Activated CD4-positive, CD25-positive, alpha-beta regulatory T cell (primary cell): ENCODE measurements at places on chromosomes 6 and 20.

- no peak for DNase-seq
Observed at GRCh38 chr6:136763716-136764516, 28.4 kb downstream of the MAP3K5 start.

DNA sequence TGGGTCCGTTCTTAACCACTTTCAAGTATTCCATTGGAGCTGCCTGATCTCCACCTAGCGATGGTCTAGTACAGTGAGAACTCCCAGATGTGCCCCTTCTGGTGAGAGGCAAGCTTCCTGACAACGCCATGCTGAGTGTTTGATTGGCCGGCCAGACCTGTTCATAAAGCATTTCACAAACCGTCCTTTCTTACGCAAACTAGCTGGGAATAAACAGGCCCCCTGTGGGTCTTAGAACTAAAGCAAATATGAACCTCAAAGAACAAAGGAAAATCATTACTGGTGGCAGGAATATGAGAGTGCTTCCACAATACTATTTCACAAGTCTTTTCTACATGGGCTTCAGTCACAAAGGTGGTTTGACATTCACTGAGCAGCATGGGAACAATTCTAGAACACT is 15.6 kb upstream of the GCNT2 start:
- DNase-seq: no peak

DNA sequence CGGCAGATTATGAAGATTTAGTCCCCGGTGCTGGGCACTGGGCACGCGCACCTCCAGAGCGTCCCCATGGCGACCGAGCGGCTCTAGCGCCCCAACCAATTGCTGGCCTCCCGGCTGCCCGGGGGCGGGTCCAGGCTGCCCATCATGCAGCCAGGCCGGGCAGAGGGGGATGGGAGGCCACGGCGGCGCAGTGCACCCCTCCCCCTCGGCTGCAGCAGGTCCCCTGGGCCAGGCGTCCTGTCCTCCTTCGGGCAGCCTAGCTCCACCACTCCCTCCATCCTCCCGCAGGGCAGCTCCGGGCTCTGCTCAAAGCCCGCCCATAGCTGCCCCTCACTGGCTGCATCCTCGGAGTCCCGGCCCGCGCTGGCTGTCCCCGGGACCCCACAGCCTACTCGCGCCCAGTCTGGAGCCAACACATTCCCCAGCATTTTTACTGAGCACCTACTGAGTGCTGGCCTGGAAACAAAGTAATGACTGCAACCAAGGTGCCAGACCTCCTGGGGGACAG is 99.4 kb downstream of the ASXL1 start:
- no peak for DNase-seq

- DNase-seq: no peak
Observed at GRCh38 chr6:157989541-157990289, 8.1 kb downstream of the SYNJ2 start.

DNA sequence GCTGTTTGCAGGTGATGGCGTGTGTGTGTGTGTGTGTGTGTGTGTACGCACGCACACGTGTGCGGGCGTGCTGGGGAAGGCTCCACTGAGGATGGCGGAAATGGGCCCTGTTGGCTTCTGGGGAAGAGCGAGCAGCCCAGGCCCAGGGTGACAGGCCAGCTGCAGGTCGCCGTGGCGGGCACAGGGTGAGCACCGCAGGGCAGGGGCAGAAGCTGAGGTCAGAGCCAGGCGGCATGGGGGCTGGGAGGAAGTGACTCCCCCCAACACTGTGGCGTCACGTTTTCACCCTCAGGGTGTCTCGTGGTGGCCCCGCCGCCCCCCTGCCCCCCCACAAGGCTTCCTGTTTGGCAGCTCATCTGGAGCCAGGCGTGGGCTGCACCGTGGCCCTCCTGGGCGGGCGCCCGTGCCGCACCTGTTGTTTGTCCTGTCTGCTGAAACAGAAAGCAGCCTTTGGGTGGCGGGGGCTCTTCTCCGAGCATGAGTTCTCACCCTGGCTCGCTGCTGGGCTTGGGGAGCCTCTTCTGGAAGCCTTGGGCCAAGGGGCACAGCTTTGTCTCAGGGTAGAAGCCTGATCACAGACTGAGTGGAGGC is 7.1 kb downstream of the RBM38 start:
- DNase-seq: peak; percentile 96

DNA sequence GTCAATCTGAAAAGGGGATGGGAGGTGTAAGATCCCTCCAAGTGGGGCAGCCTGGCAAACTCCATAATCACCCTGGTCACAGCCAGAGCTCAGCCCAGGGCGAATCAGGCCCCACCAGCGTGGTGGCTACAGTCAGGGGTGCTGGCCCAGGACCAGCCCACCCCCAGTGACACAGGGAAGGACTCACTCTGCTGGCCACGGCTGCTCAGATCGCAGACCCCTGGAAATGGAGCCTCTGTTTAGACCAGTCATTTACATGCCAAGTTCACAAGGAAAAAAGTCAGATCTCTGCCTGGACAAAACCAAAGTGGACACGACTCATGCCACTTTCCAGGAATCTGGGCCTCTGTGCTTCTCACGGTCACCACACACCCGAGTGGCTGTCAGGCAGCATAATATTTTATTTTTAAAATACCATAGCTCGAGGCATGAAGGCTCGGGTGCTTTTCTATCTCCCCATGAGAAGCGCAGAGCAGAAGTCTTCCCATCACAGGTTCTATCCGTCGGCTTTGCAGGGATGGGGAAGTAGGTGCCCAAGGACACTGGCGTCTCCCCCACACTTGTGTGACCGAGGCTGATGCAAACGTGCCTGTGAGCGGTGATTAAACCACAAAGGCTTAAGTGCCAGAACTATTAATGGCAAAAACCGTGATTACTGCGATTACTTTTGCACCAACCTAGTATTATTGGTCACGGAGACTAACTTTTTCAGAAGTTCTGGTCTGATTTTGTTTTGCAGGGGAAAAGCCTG is 13.0 kb downstream of the PXDC1 start:
- DNase-seq: no peak

- DNase-seq: no peak
Observed at GRCh38 chr20:50251992-50252511, 61.4 kb downstream of the CEBPB start.

DNA sequence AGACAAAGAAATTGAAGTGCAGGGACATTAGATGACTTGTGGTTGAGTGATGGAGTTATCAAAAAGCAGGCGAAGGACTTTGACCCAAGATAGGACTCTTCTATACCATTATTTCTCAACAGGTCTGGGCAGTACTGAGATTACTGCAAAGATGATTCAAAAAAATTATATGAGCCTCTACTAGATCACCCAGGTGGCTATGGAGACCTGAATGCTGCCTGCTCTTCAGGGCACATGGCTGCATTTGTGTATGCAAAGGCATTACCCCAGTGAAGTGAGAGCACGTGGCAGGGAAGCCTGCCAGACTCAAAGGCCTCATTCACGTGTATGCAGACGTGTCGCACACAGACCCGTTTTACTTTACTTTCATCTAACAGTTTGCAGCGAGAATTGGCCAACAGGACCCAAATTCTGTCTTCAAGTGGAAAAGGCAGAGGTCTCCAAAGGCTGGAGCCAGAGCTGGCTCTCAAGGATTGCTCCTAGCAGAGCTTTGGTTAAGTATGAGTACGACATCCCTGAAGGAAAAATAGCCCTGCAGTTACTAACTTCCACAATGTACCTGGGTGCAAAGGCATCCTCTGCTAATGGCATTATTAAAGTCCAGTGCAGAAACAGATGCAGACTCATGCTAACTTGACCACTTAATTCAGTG is 113.8 kb upstream of the ARMC2 start:
- DNase-seq: no peak

GRCh38 chr20:49110767-49111694 is 64.9 kb downstream of the CSE1L start:
- no peak for DNase-seq

DNA sequence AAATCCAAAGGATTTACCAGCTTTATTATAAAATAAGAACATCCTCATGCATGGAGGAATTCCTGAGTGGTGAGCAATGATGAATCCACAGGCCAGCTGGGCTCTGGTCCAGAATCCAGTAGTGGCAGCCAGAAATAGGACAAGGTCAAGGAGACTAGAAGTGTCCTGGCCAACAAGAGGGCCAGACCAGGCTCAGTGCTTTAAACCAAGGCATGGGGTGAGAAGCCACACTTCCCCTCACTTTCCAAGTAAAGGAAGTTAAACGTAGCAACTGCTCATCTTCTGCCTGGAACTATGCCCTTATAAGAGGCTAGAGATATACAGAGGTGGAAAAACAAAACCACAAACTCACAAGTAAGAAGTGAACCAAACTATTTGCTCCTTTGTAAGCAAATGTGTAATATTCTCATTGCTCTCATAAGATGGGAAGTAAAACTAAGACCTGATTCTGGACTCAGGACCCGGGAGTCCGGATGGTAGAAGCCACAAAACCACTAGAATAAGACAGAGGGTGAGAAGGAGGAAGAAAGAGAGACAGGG is 253.2 kb downstream of the UST start:
- no peak for DNase-seq
